H1 (cell line): ENCODE measurements at places on chromosomes 3 and 15. TPM values are rescaled to one million over a fixed set of nuclear protein-coding genes. Genes with fewer than 3 reads are reported as not detected.

DNA sequence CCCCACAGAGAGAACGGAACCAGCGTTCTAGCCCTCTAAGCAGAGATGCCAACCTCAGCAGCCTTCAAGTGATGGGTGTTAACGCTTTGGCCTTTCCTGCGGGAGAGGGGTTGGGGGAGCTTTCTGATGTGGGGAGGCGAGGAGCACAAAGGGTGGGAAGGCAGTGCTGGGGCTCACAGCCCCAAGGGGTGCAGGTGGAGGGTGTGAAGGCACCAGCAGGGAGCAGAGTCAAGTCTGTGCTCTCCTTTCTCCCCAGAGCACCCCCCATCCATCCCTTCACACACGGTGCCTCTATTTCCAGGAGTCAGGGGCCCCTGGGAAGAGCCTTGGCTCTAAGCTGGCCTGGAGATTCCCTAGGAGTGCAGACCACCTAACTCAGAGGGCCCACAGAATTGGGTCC lies 4.1 kb downstream of the C15orf62 start:
- no peak for DNase-seq

- no peak for DNase-seq
These were observed 135.4 kb downstream of the NSMCE3 start for GRCh38 chr15:29134239-29134638.

- no peak for DNase-seq
These were observed 35.9 kb downstream of the CEMIP start for GRCh38 chr15:80815106-80815505.

GRCh38 chr3:130758624-130759369 lies 12.2 kb upstream of the PIK3R4 start:
- DNase-seq, result no peak

GRCh38 chr3:20254268-20255117 lies 68.5 kb upstream of the SGO1 start:
- DNase-seq, result no peak

GRCh38 chr3:177889161-177889560 lies 647.1 kb upstream of the KCNMB2 start:
- no peak for DNase-seq

DNA sequence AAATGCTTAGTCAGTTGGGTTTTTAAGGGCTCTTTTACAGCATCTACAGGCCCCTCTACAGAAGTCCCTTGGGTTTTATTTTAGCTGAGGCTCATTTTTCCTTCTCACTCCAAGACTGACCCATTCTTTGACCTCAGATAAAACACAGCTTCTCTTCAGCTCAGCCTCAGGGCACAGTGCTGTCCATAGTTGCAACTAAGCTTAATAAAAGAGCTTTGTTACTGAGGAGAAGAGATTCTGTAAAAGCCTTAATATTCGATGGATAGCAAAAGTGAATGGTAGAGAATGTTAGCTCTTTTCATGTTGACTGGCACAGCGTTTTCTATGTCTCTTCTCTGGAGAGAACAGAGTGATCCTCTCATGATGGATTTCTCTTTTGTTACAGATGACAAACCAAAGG lies 277.9 kb downstream of the BBX start:
- no peak for DNase-seq

DNA sequence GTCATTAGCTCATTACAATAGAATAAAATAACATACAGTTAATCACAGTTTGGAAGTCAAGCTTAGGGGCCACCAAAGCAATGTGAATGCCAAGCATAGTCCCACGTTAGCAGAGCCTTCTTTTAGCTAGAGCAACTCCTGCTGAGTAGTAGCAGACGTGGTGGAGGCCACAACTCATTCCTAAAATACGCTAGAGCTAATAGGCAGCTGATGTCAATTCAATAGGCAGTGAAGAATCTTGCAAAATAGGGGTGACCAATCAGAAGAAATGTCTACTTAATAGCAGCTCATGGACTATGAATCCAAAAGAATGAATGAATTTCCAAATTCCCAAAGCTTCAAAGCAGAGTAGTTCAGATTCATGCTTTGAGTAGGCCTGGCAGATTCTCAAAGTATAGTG lies 292.9 kb upstream of the RORA start:
- DNase-seq, result no peak

DNA sequence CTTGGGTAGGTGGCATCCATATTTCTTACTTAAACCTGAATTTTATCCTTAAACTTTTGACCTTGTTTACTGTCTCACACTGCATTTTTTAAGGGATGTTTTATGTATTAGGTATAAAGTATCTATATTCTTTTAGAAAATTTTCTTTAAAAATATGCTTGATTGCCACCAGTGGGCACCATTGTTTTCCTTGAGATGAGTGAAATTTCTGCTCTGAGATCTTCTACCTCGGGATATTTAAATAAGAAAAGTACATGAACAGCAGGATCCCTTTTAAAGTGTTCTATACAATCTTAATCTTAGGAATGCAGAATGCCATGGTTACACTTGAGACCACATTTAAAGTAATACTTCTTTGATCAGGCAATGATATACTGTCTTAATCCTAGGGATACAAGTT lies 108.7 kb downstream of the SLMAP start:
- DNase-seq, result no peak

DNA sequence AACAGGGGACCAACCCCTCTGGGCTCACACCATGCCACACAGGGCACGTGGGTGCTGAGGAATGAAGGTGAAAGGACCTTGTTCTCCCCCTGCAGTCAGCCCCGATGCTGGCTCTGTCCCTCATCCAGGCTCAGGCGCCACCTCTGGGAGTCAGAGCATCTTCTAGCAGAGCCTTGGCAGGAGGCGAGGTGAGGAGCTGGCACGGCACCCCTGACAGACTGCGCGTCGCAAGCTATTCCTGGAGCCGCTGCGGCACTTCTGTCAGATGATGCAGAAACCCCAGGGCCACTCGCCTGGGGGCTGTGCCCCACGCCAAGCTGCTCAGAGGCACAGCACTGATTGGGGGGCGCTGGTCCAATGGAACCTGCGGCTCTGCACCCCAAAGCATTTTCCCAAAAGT lies 62.0 kb downstream of the MGLL start:
- DNase-seq, result no peak

The TM4SF4 gene
- total RNA-seq, result not detected in 2 replicates

The NR1I2 gene
- 0.28 and 0.44 TPM in 2 replicates for total RNA-seq

The AKAP13 gene
- total RNA-seq, result 46.2 and 59.8 TPM in 2 replicates

The SCG3 gene
- 42.4 and 45.9 TPM in 2 replicates for total RNA-seq

The WDR93 gene
- not detected in 2 replicates for total RNA-seq
